ENCODE measurements at places on chromosomes 16 and 17. TPM values are rescaled to one million over a fixed set of nuclear protein-coding genes. Genes with fewer than 3 reads are reported as not detected.

Gene RAP1GAP2
- polyA plus RNA-seq, result 28.9 TPM

Gene ALDOC
- 53.2 TPM for polyA plus RNA-seq

Gene PDK2
- 54.5 TPM for polyA plus RNA-seq

Gene MMP25
- 0.19 TPM for polyA plus RNA-seq

Gene PRSS33
- 4.0 TPM for polyA plus RNA-seq

Gene ZNF263
- 42.9 TPM for polyA plus RNA-seq

Gene C17orf107
- polyA plus RNA-seq, result 0.22 TPM

Gene NEUROD2
- polyA plus RNA-seq, result not detected

Gene SHISA6
- not detected for polyA plus RNA-seq

Gene PRR29
- polyA plus RNA-seq, result 5.5 TPM

Gene RAB40C
- 4.6 TPM for polyA plus RNA-seq

Gene C1QTNF8
- polyA plus RNA-seq, result not detected

Gene CSH2
- polyA plus RNA-seq, result not detected

Gene CES1
- 8.1 TPM for polyA plus RNA-seq

Gene ASPA
- not detected for polyA plus RNA-seq

Gene NOXO1
- 0.17 TPM for polyA plus RNA-seq

Gene CDH11
- polyA plus RNA-seq, result not detected

Gene MYO15B
- 2.6 TPM for polyA plus RNA-seq

Gene FA2H
- polyA plus RNA-seq, result not detected

Gene MT2A
- 139 TPM for polyA plus RNA-seq

Gene FBXL16
- polyA plus RNA-seq, result not detected

Gene RUNDC1
- polyA plus RNA-seq, result 13.0 TPM

Gene KIF2B
- not detected for polyA plus RNA-seq

Gene SLC16A6
- polyA plus RNA-seq, result 4.8 TPM

Gene TLCD1
- polyA plus RNA-seq, result not detected

Gene TP53TG3
- polyA plus RNA-seq, result not detected

Gene RNU2-1
- polyA plus RNA-seq, result not detected

Gene CACNG5
- not detected for polyA plus RNA-seq

Gene CCL8
- not detected for polyA plus RNA-seq

Gene RDM1
- polyA plus RNA-seq, result not detected

Gene TBC1D26
- not detected for polyA plus RNA-seq

Gene KCNH4
- not detected for polyA plus RNA-seq

Gene MAF
- polyA plus RNA-seq, result 0.93 TPM

Gene PGS1
- polyA plus RNA-seq, result 27.2 TPM

Gene PABPN1L
- not detected for polyA plus RNA-seq

Gene PIK3R6
- 0.57 TPM for polyA plus RNA-seq

Gene C16orf90
- not detected for polyA plus RNA-seq

Gene CDC42EP4
- polyA plus RNA-seq, result 0.41 TPM

Gene CHST4
- polyA plus RNA-seq, result not detected

Gene TEX19
- not detected for polyA plus RNA-seq

Gene ASGR1
- 0.81 TPM for polyA plus RNA-seq

Gene GRB7
- not detected for polyA plus RNA-seq

Gene HOXB5
- not detected for polyA plus RNA-seq

Gene ABCC11
- polyA plus RNA-seq, result not detected

Gene TMEM92
- polyA plus RNA-seq, result not detected

Gene TP53TG3F
- not detected for polyA plus RNA-seq

Gene NOG
- not detected for polyA plus RNA-seq

Gene SRCIN1
- polyA plus RNA-seq, result not detected

Gene FAM171A2
- not detected for polyA plus RNA-seq

Gene SLC5A11
- polyA plus RNA-seq, result not detected

Gene TMC7
- not detected for polyA plus RNA-seq

Gene GPRC5C
- 0.89 TPM for polyA plus RNA-seq

Gene TPSG1
- polyA plus RNA-seq, result not detected

Gene CORO6
- polyA plus RNA-seq, result 0.38 TPM

Gene ST6GALNAC2
- not detected for polyA plus RNA-seq

Gene NPIPA7
- polyA plus RNA-seq, result 1.0 TPM

All from immature natural killer cell (primary cell).